Type B pancreatic cell (in vitro differentiated cells): ENCODE measurements at places on chromosomes 7 and 10.

GRCh38 chr10:32970910-32971309 lies 12.9 kb upstream of the ITGB1 start:
- H3K27ac ChIP-seq, result no peak overlapping the region
- peaks cover 16% of the 10 kb centered on the region for H3K4me1 ChIP-seq
- no peaks in the 10 kb centered on the region for H3K36me3 ChIP-seq
- no peak overlapping the region for H3K4me3 ChIP-seq
- DNase-seq, result no peak

DNA sequence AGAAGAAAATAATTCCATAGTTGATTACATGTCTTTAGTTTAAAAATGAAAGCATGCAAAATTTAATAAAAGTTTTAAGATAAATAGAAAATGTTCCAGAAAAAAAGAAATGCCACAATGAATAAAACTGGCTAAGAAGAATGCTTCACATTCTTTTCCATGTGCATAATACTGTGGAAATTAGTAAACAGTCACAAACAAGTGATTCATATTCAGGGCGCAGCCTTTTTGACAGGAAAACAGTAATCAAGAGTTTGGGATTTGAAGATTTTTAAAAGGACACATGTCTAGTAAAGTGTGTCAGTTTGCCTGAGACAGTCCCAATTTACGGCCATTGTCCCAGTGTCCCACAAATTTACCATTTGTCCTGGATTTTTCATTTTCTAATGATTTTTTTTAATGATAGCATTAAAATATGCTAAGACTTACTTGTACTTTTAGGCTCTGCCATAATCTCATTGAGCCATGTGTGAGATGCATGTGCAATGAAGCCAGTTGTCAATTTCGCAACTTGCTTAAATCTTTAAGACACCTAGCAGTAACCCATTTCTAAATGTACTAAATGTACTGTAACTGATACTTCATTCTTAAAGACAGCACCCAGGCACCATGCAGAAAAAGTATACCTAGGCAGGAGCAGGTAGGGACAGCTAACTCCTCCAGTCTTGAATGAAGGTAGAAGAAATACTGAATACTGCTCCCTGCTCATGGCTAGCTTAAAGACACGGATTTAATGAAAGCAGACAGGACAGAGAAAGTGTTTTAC lies 46.9 kb downstream of the ZNF438 start:
- no peaks in the 10 kb centered on the region for H3K36me3 ChIP-seq
- no peak overlapping the region for H3K4me3 ChIP-seq
- H3K27ac ChIP-seq, result no peak overlapping the region
- no peaks in the 10 kb centered on the region for H3K27me3 ChIP-seq

GRCh38 chr10:102948786-102949185 lies 30.7 kb downstream of the CNNM2 start:
- H3K27me3 ChIP-seq, result no peaks in the 10 kb centered on the region
- no peak for DNase-seq
- no peak overlapping the region for H3K27ac ChIP-seq
- H3K36me3 ChIP-seq, result peaks cover 9% of the 10 kb centered on the region
- no peak overlapping the region for H3K4me3 ChIP-seq

GRCh38 chr10:122490268-122490667 lies 28.9 kb downstream of the HTRA1 start:
- H3K4me3 ChIP-seq, result no peak overlapping the region
- DNase-seq, result no peak
- no peak overlapping the region for H3K27ac ChIP-seq
- H3K36me3 ChIP-seq, result no peaks in the 10 kb centered on the region
- peaks cover 11% of the 10 kb centered on the region for H3K27me3 ChIP-seq

- no peak overlapping the region for H3K27ac ChIP-seq
- H3K4me1 ChIP-seq, result peaks cover 9% of the 10 kb centered on the region
- H3K36me3 ChIP-seq, result no peaks in the 10 kb centered on the region
- H3K4me3 ChIP-seq, result no peak overlapping the region
These were observed 139.9 kb upstream of the ZNF438 start for GRCh38 chr10:31171402-31172083.

DNA sequence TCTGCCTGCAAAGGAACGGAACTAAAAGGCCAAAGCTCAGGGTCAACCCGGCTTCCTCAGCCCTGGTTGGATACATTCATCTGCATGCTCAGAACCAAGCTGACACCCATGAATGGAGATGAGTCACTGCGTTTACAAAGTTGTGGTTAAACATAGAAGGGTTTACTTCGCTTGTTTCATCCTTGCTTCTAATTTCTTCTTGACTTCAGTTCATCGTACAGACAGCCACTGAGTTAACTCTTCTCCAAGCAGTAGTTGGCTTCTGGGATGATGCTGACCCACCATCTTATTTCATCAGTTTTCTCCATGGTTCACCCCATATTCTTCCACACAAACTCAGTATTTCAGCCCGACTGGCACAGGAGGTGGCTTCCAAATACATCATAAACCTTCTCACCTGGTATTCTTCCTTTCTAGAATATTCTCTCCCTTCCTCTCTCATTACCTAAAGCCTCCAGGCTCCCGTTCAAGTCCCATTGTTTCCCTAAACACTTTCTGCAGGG lies 166.3 kb upstream of the RNF32 start:
- no peaks in the 10 kb centered on the region for H3K36me3 ChIP-seq
- peaks cover 19% of the 10 kb centered on the region for H3K27me3 ChIP-seq
- H3K4me3 ChIP-seq, result no peak overlapping the region
- no peaks in the 10 kb centered on the region for H3K4me1 ChIP-seq
- H3K27ac ChIP-seq, result no peak overlapping the region

GRCh38 chr10:129192344-129193128 lies 274.5 kb upstream of the MGMT start:
- H3K4me3 ChIP-seq, result no peak overlapping the region
- no peak for DNase-seq
- H3K36me3 ChIP-seq, result no peaks in the 10 kb centered on the region
- peaks cover 20% of the 10 kb centered on the region for H3K27me3 ChIP-seq

GRCh38 chr10:128080641-128081040 lies 45.6 kb downstream of the MKI67 start:
- H3K27me3 ChIP-seq, result peaks cover 9% of the 10 kb centered on the region
- H3K27ac ChIP-seq, result no peak overlapping the region
- DNase-seq, result no peak
- H3K4me1 ChIP-seq, result no peaks in the 10 kb centered on the region

- no peak overlapping the region for H3K4me3 ChIP-seq
- DNase-seq, result no peak
- H3K27ac ChIP-seq, result no peak overlapping the region
- H3K36me3 ChIP-seq, result no peaks in the 10 kb centered on the region
- no peaks in the 10 kb centered on the region for H3K27me3 ChIP-seq
These were observed 474.1 kb upstream of the STEAP1 start for GRCh38 chr7:89680161-89680560.

- H3K27me3 ChIP-seq, result peaks cover 8% of the 10 kb centered on the region
- no peak for DNase-seq
- no peaks in the 10 kb centered on the region for H3K4me1 ChIP-seq
- H3K4me3 ChIP-seq, result no peak overlapping the region
- H3K36me3 ChIP-seq, result no peaks in the 10 kb centered on the region
- no peak overlapping the region for H3K27ac ChIP-seq
These were observed 214.0 kb downstream of the PTPRN2 start for GRCh38 chr7:158373476-158374133.
